Left renal pelvis (tissue), 4 donors: ENCODE measurements at places on chromosomes 13 and 19. TPM values are rescaled to one million over a fixed set of nuclear protein-coding genes. Genes with fewer than 3 reads are reported as not detected.

- DNase-seq, result no peak
Measured at GRCh38 chr19:33211794-33212435, 13.7 kb downstream of the SLC7A10 start.

GRCh38 chr13:24127116-24127631, 33.3 kb upstream of the SPATA13 start:
- no peak for DNase-seq

DNA sequence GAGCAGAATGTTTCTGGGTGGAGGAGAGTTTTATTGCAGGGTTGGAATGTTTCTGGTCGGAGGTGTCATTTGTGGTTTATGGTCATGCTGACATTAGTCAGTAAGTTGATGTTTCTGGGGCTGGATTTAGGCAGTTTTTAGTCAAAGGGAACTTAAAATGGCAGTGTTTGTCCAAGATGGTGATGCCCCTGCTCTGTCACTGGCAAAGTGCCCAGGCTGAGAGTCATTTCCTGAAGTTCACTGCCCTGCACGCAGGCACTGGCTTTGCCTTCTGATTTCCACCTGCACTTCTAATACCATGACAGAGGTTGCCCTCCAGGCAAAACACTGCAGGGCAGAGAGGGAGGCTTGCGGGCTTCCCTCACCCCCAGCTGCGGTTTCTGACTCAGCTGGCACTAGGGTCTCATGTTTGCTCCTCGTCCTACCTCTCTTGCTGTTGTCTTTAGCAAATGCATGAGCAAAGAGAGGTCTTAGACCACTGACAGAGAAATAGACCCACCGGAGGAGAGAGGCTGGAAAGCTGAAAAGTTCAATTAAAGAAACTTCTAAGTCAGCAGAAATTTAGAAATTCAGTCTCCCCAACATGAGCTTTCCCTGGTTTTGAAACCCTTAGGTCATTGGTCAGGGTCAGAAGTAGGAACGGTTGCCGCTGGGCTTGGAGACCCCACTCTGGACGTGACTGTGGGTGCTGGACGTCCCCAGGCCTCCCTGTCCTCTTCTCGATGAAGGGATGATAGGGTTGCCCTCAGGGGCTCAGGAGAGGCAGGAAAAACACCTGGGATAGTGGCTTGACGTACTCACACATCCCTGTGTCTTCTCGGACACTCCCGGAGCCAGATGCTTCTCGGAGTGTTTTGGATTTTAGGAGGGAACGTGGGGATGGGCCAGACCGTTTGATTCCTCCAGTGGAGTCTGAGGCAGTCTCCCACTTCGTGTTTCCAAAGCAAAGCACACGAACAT, 26.3 kb downstream of the TMEM255B start:
- DNase-seq, result no peak

- no peak for DNase-seq
Measured at GRCh38 chr19:4373013-4373367, 27.4 kb downstream of the SH3GL1 start.

DNA sequence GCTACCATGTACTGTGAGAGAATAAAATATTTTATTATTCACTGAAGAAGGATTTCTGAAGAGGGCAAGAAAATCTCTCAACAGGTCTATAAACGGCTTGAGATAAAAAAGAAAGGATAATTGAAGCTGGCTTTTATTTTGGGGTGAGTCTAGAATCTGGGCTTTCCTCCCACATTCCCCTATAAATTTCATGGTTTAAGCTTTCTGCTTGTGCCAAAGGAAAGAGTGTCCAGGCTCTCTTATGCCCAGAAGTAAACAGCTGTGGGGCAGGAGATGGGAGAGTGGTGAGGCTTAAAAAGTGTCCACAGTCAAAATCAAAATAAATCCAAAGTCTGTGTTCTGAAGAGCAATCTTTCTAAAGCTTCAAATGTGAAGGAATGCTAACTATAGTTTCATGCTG, 942.2 kb upstream of the MIR17HG start:
- DNase-seq, result no peak

DNA sequence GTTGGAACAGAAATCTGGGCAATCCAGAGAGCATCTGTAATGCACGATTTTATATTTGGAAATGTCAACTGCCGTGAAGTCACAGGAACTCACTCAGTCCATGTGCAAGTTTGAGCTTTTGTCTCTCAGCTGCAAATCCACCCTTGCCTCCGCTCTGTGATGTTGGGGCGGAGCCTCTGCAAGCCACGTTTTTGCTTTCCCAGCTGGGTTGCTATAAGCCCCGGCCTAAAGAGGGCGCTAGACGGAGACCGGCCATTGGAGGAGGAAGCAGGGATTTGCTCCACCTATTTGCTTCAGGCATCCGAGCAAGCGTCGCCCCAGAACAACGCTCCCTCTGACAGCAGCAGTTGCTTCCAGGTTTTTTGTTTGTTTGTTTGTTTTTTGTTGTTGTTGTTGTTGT, 56.2 kb downstream of the TRPM4 start:
- no peak for DNase-seq

GRCh38 chr13:33052506-33053280, 36.5 kb downstream of the KL start:
- DNase-seq, result no peak

The NKPD1 gene
- polyA plus RNA-seq, result 0.21 TPM

The ZNF583 gene
- 9.3 TPM for polyA plus RNA-seq

The CBLC gene
- polyA plus RNA-seq, result 7.9 TPM

The PRODH2 gene
- 0.41 TPM for polyA plus RNA-seq

The RDH8 gene
- not detected for polyA plus RNA-seq

The CFD gene
- polyA plus RNA-seq, result 2.3 TPM

The ILF3 gene
- 294 TPM for polyA plus RNA-seq
